T-helper 2 cell treated with Interferon-gamma antibody and Interleukin-4, amounts not matched to agents 5 μg/mL and 100 μg/mL, for 36 hours (primary cell): ENCODE measurements at places on chromosomes 2 and 18.
A peak's percentile ranks its signal among the peaks of the same experiment; 100 is the strongest.

- H3K36me3 ChIP-seq = peaks cover 3% of the 10 kb centered on the region
- peaks cover under 1% of the 10 kb centered on the region for H3K4me1 ChIP-seq
- H3K27me3 ChIP-seq = no peaks in the 10 kb centered on the region
- H3K27ac ChIP-seq = no peak overlapping the region
- DNase-seq = no peak
Measured at GRCh38 chr2:9565436-9566153, 10.0 kb upstream of the ADAM17 start.

- no peak overlapping the region for H3K27ac ChIP-seq
- no peak overlapping the region for H3K4me3 ChIP-seq
- peaks cover 5% of the 10 kb centered on the region for H3K4me1 ChIP-seq
- H3K27me3 ChIP-seq = no peaks in the 10 kb centered on the region
- peaks cover 62% of the 10 kb centered on the region for H3K36me3 ChIP-seq
Measured at GRCh38 chr18:35282353-35282752, 7.7 kb downstream of the ZSCAN30 start.

DNA sequence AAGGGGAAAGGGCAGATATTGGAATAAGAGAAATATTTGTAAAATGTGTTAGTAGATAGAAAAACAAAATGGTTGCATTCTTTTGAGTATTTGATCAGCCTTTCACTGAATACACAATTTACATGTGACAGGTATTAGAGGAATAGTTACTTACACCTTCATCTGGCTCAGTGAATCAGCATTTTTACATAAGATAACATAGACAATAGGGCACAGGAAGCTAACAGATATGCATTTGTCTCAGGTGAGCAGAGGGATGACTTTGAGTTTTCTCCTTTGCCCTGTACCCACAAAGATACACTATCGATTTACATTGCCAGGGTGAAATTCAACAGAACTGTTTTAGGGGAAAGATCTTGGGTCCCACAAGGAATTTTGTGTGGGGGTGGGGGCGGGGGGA, 373.1 kb upstream of the NETO1 start:
- H3K27ac ChIP-seq = no peak overlapping the region
- H3K27me3 ChIP-seq = no peaks in the 10 kb centered on the region
- DNase-seq = no peak
- no peaks in the 10 kb centered on the region for H3K4me1 ChIP-seq
- no peaks in the 10 kb centered on the region for H3K36me3 ChIP-seq
- H3K4me3 ChIP-seq = no peak overlapping the region

DNA sequence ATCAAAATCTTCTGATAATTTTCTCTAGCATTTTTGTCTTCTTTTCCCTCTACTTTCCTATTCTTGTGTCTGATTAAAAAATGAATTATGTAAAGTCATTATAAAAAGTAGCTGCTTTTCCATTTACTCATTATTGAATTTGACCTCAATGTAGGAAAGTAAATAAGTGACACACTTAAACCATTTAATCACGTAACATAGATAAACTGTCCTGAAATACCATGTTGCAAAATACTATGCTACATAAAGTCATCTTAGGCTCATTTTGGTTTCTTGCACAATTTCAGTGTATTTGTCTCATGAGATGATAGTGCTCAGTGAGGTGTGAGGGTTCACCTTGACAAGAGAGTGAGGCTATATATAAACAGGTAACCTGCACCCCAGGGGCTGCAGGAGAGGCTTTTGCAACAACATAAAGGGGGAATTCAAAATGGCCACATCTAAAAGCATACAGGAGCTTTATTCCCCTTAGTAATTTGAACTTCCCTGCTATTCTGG, 502.7 kb downstream of the RNF144A start:
- peaks cover 11% of the 10 kb centered on the region for H3K36me3 ChIP-seq
- peaks cover 4% of the 10 kb centered on the region for H3K4me1 ChIP-seq
- no peak overlapping the region for H3K4me3 ChIP-seq
- DNase-seq = no peak
- H3K27me3 ChIP-seq = peaks cover 5% of the 10 kb centered on the region

DNA sequence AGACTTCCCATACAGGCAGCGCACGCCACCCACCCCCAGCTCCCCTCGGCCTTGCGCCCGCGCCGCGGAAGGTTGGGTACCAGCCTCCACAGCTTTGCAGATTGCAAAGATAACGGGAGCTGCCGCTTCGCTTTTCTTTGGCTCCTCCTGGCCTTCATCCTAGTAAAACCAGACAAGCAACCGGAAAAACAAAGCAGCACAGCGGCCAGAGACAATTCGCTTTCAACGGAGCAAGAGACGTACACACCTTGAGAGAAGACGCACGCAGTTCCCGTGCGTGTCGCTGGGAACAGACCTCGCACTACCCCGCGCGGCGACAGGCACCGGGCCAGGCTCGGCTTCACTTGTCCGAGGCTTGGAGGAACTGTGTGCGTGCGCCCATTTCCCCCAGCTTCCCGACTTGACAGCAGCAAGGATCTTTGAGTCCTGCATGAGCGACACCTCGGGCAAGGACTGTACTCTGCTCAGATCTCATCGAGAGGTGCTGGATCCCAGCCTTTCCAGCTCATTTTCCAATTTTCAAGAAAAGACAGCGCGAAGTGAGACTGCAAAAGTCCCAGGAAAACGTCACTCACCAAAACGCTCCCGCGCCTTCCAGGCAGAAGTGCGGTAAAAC, 964 bp downstream of the ZBTB7C start:
- H3K27me3 ChIP-seq = peaks cover 70% of the 10 kb centered on the region
- no peak overlapping the region for H3K27ac ChIP-seq
- no peak for DNase-seq
- H3K4me1 ChIP-seq = peaks cover 4% of the 10 kb centered on the region
- H3K36me3 ChIP-seq = no peaks in the 10 kb centered on the region

GRCh38 chr2:159905926-159906714, 108.1 kb upstream of the CD302 start:
- no peak overlapping the region for H3K27ac ChIP-seq
- H3K4me3 ChIP-seq = no peak overlapping the region
- no peak for DNase-seq
- peaks cover 16% of the 10 kb centered on the region for H3K4me1 ChIP-seq

GRCh38 chr2:79876430-79876829, 363.6 kb downstream of the CTNNA2 start:
- no peaks in the 10 kb centered on the region for H3K4me1 ChIP-seq
- no peaks in the 10 kb centered on the region for H3K36me3 ChIP-seq
- DNase-seq = no peak
- no peaks in the 10 kb centered on the region for H3K27me3 ChIP-seq

GRCh38 chr18:74972354-74972753, 236.6 kb downstream of the PTGR3 start:
- H3K4me3 ChIP-seq = no peak overlapping the region
- no peaks in the 10 kb centered on the region for H3K4me1 ChIP-seq
- no peak for DNase-seq
- no peak overlapping the region for H3K27ac ChIP-seq
- H3K27me3 ChIP-seq = no peaks in the 10 kb centered on the region
- no peaks in the 10 kb centered on the region for H3K36me3 ChIP-seq

GRCh38 chr2:136373029-136373428, 255.1 kb upstream of the CXCR4 start:
- peaks cover 10% of the 10 kb centered on the region for H3K36me3 ChIP-seq
- peak; percentile 3 for DNase-seq
- H3K27me3 ChIP-seq = no peaks in the 10 kb centered on the region
- H3K4me1 ChIP-seq = peaks cover 48% of the 10 kb centered on the region
- H3K27ac ChIP-seq = no peak overlapping the region

DNA sequence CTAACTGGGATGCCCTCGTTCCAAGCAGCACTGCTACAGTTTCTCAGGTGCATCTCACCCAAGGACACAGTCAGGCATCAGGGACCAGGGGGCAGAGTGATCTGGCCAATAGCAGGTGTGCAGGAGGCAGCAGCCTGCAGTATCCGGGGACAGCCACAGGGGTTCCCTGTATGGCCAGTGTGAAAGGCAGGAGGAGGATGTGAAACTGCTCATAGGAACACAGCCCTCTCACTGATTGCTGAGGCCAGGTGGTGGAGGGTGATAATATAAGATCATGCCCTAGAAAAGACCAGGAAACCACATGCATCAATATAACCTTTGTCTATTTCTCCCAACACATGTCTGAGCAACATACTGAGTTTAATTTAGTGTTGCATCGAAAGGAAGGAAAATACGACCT, 112.7 kb upstream of the TACR1 start:
- no peak overlapping the region for H3K27ac ChIP-seq
- H3K4me3 ChIP-seq = no peak overlapping the region
- no peaks in the 10 kb centered on the region for H3K27me3 ChIP-seq
- H3K36me3 ChIP-seq = no peaks in the 10 kb centered on the region
- DNase-seq = no peak

- no peaks in the 10 kb centered on the region for H3K27me3 ChIP-seq
- H3K4me1 ChIP-seq = no peaks in the 10 kb centered on the region
- H3K4me3 ChIP-seq = no peak overlapping the region
Measured at GRCh38 chr2:51158251-51158650, 126.3 kb upstream of the NRXN1 start.

GRCh38 chr2:199147216-199147615, 310.5 kb downstream of the SATB2 start:
- H3K4me3 ChIP-seq = no peak overlapping the region
- no peak for DNase-seq
- no peaks in the 10 kb centered on the region for H3K27me3 ChIP-seq
- no peaks in the 10 kb centered on the region for H3K36me3 ChIP-seq
- no peak overlapping the region for H3K27ac ChIP-seq

DNA sequence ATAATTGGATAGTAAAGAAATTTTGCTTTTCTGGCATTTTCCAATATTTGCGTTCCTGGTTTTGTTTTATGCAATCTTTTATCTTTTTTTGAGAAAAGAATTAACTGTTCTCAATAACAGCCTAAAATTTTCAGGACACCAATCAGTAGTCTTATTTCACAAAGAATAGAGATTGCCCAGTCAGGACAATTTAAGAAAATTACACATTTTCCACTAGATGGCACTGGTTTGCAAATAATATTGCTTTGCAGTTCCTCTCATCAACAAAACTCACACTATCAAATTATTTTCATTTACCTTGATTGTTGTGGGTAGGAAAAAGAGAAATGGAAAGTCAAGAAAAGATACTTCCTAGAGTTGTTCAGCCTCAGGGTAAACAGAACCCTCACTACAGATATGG, 2.4 kb upstream of the RBM45 start:
- no peaks in the 10 kb centered on the region for H3K36me3 ChIP-seq
- H3K4me1 ChIP-seq = peaks cover 18% of the 10 kb centered on the region
- no peak for DNase-seq
- no peak overlapping the region for H3K27ac ChIP-seq

DNA sequence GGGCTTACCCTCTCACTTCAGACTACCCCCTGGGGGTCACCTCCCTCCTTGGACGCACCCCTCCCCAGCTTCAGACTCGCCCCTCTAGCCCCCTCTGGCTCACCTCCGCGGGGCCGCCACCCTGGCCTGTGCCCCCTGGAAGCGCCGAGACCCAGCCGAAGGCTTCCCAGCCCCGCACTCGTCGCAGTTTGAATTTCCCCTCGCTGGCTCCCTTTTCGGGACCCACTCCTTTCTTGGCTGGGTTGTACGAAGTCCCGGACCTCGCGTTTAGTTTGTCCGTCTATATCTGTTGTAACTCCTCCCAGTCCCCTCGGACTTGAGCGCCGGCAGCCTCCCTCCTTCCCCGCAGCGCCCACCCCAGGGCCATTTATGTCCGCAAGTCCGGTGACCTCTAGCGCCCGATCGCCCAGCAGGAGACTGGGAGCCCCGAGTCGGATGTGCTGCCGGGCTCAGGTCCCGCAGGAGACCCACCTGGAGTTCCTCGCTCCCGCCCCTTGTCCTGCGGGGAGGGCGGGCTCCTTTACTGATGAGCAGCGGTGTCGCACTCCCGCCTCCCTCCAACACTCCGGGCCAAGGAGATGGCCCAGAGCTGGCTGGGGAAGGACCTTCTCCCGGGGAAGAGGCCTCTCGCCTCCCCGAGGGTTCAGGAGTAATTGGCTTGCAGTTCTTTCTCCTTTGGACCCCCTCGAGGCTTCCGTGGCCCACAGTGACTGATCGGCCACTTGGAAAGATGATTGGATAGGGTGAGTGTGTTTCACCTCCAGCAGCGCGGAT, 692 bp upstream of the RAX start:
- no peak for DNase-seq
- peaks cover 2% of the 10 kb centered on the region for H3K36me3 ChIP-seq
- peaks cover 10% of the 10 kb centered on the region for H3K4me1 ChIP-seq
- H3K27me3 ChIP-seq = peaks cover 80% of the 10 kb centered on the region

DNA sequence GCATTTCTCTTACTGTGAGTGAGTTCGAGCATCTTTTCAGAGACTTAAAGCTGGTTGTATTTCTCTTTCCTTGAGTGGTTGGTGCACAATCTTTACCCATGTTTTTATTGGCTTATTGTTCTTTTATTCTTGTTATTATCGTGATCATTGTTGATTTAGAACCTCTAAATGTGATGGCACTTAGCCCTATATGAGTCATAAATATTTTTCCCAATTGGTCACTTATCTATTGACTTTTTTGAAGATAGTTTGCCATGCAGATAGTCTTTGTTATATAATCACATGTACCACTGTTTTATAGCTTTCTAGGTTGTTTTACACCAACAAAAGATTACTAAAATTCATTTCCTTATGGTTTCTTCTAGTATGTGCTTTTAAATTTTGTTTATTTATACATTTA, 141.6 kb upstream of the MSH6 start:
- H3K4me1 ChIP-seq = no peaks in the 10 kb centered on the region
- no peak overlapping the region for H3K27ac ChIP-seq
- peaks cover 8% of the 10 kb centered on the region for H3K27me3 ChIP-seq

GRCh38 chr18:21604671-21605070, 4.2 kb upstream of the ESCO1 start:
- no peaks in the 10 kb centered on the region for H3K27me3 ChIP-seq
- DNase-seq = no peak
- no peak overlapping the region for H3K4me3 ChIP-seq
- no peaks in the 10 kb centered on the region for H3K36me3 ChIP-seq
- no peak overlapping the region for H3K27ac ChIP-seq

DNA sequence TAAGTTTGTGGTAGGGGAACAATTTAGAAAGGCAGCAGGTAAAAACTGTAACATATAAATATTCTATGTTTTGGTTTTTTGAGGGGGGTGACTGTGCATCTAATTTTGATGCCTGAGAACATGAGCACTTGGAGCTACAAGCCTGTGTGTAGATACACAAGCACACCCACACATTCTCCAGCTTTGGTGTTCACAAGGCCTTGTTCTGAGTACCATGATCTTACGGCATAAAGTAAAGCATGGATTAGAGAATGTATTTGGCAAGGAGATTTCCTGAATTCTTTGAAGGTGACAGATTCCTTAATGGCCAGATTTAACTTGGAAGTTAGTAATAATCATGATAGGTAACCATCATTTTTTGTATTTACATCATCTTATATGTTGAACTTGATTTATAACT, 42.7 kb downstream of the MAP3K20 start:
- H3K27me3 ChIP-seq = peaks cover 11% of the 10 kb centered on the region
- no peak overlapping the region for H3K27ac ChIP-seq
- peaks cover 3% of the 10 kb centered on the region for H3K36me3 ChIP-seq

- H3K4me1 ChIP-seq = no peaks in the 10 kb centered on the region
- peaks cover 1% of the 10 kb centered on the region for H3K36me3 ChIP-seq
- no peak overlapping the region for H3K4me3 ChIP-seq
- no peak for DNase-seq
Measured at GRCh38 chr2:240419723-240420122, 15.7 kb upstream of the GPC1 start.

- H3K27ac ChIP-seq = no peak overlapping the region
- no peak overlapping the region for H3K4me3 ChIP-seq
- DNase-seq = no peak
- H3K4me1 ChIP-seq = peaks cover 17% of the 10 kb centered on the region
- no peaks in the 10 kb centered on the region for H3K27me3 ChIP-seq
Measured at GRCh38 chr18:686339-687111, 25.9 kb downstream of the ENOSF1 start.

GRCh38 chr2:37569986-37570679, 101.3 kb downstream of the CDC42EP3 start:
- no peak overlapping the region for H3K27ac ChIP-seq
- H3K4me3 ChIP-seq = no peak overlapping the region
- H3K36me3 ChIP-seq = no peaks in the 10 kb centered on the region
- DNase-seq = no peak
- peaks cover 18% of the 10 kb centered on the region for H3K4me1 ChIP-seq

GRCh38 chr2:3377279-3377611, 373 bp downstream of the EIPR1 start:
- H3K4me1 ChIP-seq = peaks cover 33% of the 10 kb centered on the region
- H3K36me3 ChIP-seq = peaks cover 16% of the 10 kb centered on the region
- no peaks in the 10 kb centered on the region for H3K27me3 ChIP-seq
